ENCODE measurements at places on chromosomes 1 and 21.

DNA sequence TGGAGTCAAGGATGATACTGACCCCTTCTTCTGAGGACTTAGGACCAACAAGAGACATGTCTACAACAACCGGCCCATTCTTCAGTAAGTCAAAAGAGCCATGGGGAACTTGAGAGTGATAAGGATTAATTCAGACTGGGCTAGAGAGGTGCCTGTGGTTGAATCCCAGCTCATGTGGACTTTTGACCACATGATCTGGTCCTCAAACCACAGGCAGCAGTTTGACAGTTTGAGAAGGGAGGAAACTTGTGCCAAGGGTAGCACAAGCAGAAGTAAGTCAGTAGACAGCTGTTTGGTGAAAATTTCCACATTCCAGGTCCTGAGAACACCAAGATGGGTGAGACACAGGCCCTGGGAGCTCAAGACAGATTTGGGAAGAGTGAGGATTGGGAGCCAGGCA, 19.8 kb downstream of the SH3BP5L start:
- no peak for DNase-seq

- no peak for DNase-seq
Measured at GRCh38 chr1:99496067-99496466, 149.8 kb upstream of the PALMD start.

DNA sequence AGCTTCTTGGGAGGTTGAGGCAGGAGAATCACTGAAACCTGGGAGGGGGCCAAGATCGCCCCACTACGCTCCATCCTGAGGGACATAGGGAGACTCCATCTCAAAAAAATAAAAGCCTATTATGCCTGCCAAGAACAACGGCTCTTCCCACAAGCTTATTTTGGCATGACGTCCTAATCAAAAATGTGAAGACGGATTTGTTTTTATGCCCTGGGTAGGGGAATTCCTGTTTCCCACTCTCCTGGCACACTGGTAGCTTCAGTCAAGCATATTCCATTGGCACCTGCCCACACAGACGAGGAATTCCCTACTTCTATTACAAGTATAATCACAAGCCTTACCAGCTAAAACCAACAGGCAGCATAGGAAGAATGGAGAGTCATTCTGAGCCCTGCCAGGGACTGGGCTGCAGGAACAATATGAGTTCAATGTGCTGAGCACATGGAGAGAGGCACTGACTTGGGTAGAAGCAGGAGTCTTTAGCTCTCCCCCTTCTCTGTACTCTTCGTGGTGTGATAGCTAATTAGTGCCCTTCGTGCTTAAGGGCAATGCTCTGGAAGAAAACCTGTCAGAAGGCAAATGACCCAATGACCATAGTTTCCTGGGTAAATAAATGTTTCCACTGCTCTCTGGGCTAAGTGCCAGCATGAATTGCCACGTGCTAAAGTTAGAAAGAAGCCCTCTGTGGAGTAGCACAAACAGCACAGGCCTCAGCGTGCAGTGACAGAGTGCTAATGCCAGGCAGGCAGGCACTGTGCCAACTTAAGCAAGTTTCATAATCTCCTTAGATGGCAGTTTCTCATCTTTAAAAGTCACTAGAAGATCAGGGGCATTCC, 16.8 kb downstream of the TNFSF4 start:
- DNase-seq: no peak

GRCh38 chr1:179707406-179707805, 35.7 kb upstream of the FAM163A start:
- DNase-seq: no peak

DNA sequence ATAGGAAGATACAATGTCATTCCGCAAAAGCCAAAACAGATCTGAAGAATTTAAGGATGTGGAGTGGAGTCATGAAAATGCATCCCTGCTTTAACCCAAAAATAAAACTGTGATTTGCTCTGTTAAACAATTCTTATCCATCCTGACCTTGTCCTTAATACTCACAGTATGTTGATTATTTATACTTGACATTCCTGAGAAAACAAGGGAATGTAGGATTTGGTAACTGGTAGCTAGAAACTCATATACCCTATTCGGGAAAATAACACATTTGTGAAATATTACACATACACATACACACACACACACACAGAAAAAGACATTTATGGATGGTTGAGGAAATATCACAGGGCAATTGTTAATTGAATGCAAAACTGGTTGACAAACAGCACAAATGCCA, 80.2 kb downstream of the FMN2 start:
- no peak for DNase-seq

Data from CD4-positive, alpha-beta T cell treated with Interleukin-6 at 100 ng/mL for 8 hours (primary cell).